ENCODE measurements at places on chromosomes 12 and 14.

- H3K4me1 ChIP-seq = peaks cover 7% of the 10 kb centered on the region
- H3K4me3 ChIP-seq = no peak overlapping the region
- no peak overlapping the region for H3K27ac ChIP-seq
- H3K27me3 ChIP-seq = no peaks in the 10 kb centered on the region
- H3K36me3 ChIP-seq = no peaks in the 10 kb centered on the region
Measured at GRCh38 chr12:100564905-100565467, 8.5 kb upstream of the GAS2L3 start.

DNA sequence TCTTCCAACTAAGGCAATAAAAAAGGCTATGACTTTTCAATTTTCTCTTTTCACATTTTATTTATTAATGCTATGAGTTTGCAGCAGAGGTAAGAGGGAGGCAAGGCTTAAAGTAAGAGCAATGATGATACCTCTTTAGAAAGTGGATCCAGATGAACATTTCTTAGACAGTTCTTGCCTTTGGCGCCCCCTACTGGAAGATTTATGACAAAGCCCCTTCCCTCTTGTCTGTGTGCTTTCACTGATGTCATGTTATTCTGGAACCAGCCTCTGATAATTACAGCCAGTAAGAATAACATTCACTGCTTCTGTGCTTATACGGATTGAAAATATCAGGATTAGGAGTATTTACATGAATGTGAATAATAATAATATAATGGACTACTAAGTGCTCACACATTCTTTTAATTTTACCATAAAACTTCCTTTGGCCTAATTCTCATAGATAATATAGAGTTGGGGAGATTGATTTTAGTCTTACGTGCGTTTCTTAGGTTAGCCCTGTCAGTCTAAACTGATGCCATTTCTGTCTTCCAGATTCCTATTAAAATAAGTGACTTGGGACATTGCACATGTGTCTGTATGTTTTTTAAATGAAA is 1929.9 kb upstream of the SEL1L start:
- no peak overlapping the region for H3K27ac ChIP-seq
- no peaks in the 10 kb centered on the region for H3K4me1 ChIP-seq
- no peak overlapping the region for H3K4me3 ChIP-seq
- H3K36me3 ChIP-seq = no peaks in the 10 kb centered on the region
- H3K27me3 ChIP-seq = no peaks in the 10 kb centered on the region
- no peak for DNase-seq

DNA sequence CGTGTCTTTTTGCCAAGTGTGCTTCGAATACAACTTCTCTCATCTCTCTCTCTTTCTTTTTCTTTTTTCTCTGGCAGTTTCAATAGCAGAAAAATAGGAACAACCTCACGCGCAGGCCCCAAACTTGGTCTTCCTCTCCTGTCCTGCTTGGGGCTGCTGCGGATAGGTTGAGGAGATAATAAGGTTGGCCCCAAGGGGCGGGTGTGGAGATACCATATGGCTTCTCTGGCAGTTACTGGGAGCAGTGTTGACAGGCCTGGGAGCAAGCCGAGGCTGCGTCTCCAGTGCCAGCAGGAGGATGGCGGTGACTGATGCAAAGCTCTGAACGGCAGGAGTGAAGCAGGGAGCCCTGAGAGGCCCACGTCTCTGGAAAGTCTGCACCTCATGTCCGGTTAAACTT is 89.5 kb upstream of the MANSC4 start:
- no peak overlapping the region for H3K4me3 ChIP-seq
- H3K36me3 ChIP-seq = no peaks in the 10 kb centered on the region
- no peak overlapping the region for H3K27ac ChIP-seq
- H3K27me3 ChIP-seq = no peaks in the 10 kb centered on the region
- DNase-seq = no peak

DNA sequence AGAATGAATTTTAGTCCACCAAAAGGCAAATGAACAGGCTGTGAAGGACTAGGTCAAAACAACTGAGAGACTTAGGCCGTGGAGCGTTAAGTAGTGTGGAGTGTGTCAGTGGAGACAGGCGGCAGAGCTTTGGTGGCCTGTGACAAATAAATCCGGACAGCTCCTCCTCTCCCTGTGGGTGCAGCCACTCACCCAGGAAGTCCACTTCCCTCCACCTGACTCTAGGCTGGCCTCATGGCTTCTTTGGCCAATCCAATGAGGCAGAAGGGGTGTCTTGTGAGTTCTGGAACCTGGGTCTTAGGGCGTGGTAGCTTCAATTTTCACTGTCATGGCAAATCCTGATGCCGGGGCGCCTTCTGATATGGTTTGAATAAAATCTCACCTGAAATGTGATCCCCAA is 180.9 kb upstream of the C14orf180 start:
- no peak overlapping the region for H3K27ac ChIP-seq
- DNase-seq = no peak
- H3K4me3 ChIP-seq = no peak overlapping the region
- H3K27me3 ChIP-seq = no peaks in the 10 kb centered on the region
- H3K4me1 ChIP-seq = peaks cover 12% of the 10 kb centered on the region
- no peaks in the 10 kb centered on the region for H3K36me3 ChIP-seq

DNA sequence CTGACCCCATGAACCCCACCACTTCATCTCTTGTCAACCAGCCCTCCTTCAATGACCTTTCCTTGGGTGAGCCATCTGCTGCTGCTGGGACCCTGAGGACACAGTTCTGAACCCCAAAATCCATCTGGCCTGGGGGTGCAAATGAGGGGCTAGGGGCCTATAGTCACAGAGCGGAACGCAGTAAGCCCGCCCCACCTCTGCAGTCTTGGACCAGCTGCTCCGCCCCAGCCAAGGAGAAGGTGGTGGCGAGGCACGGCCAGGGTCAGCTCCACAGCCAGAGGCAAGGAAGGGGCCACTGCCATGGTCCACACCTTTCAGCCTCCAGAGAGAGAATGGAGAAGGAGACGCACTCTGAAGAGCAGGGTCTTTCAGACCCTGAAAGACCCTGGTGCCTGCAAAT is 5.1 kb downstream of the TMEM179 start:
- no peaks in the 10 kb centered on the region for H3K36me3 ChIP-seq
- H3K27ac ChIP-seq = no peak overlapping the region
- H3K27me3 ChIP-seq = no peaks in the 10 kb centered on the region
- no peaks in the 10 kb centered on the region for H3K4me1 ChIP-seq
- H3K4me3 ChIP-seq = no peak overlapping the region

DNA sequence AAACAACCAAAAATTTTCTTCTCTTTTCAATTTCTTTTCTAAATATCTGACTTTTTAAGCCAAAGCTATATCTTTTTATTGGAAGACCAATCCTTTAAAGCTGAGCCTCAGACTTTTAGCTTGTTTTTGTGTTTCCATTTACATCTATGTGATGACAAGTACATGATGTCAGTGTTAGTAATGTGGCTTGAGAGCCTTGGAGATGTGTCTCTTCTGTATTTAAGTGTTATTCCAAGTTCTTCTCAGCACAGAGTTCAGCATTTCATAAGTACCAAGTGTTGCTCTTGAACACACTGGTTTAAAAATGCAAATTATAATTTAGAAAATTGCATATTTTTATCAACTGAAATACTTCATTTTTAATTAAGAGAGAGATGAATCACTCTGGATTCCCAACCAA is 948.9 kb upstream of the FLRT2 start:
- H3K4me3 ChIP-seq = no peak overlapping the region
- no peaks in the 10 kb centered on the region for H3K4me1 ChIP-seq
- no peak for DNase-seq
- H3K27ac ChIP-seq = no peak overlapping the region
- H3K36me3 ChIP-seq = no peaks in the 10 kb centered on the region
- no peaks in the 10 kb centered on the region for H3K27me3 ChIP-seq

DNA sequence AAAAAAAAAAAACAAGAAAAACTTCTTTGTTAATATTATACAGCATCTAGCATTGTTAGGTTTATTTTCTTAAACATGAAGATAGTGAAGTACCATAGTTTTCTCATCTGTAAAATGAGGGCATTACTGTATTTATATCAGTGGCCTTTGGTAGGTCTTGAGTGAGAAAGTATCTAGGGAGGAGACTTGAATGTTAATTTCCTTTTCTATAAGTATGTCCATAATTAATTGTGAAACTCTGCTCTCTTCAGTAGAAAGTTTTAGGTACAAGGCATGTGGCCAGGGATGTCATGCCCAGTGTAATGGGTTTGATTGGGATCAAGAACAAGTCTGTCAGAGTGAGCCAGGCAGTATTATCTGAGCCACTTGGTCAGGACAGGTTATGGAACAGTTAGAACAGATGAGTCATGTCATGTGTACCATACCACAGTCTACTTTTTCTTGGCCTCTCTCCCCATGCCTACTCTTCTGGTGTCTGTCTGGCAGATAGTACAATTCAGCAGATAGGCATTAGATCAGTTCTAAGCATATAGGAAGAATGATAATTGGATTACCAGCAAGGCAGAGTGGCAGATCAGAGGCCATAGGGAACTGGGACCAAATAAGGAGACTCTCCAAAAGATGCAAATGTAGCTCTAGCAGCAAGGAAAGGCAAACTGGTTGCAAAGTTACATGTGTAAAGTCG is 30.4 kb downstream of the FBXO34 start:
- no peak overlapping the region for H3K4me3 ChIP-seq
- no peaks in the 10 kb centered on the region for H3K27me3 ChIP-seq
- H3K36me3 ChIP-seq = no peaks in the 10 kb centered on the region
- peaks cover 43% of the 10 kb centered on the region for H3K4me1 ChIP-seq
